Activated T-helper 2 cell treated with anti-CD3 and anti-CD28 coated beads, Interferon-gamma antibody, Interleukin-2, Interleukin-4, amounts not matched to agents 10 μg/mL and 5 μg/mL and 100 μg/mL, durations not matched to agents 14 hours and 24 hours and 36 hours (primary cell): ENCODE measurements at places on chromosomes 6 and 20. TPM values are rescaled to one million over a fixed set of nuclear protein-coding genes. Genes with fewer than 3 reads are reported as not detected.

The PLG gene
- 0.18 and 0.23 TPM in 2 replicates for total RNA-seq

- H3K27me3 ChIP-seq: no peaks in the 10 kb centered on the region
- no peak overlapping the region for H3K4me3 ChIP-seq
- peaks cover 49% of the 10 kb centered on the region for H3K36me3 ChIP-seq
- no peak overlapping the region for H3K27ac ChIP-seq
- DNase-seq: no peak
- peaks cover 9% of the 10 kb centered on the region for H3K4me1 ChIP-seq
These were observed 122.9 kb downstream of the PDE7B start for GRCh38 chr6:135974426-135974825.

GRCh38 chr6:168371618-168371980, 52.0 kb upstream of the DACT2 start:
- DNase-seq: no peak
- no peaks in the 10 kb centered on the region for H3K4me1 ChIP-seq
- peaks cover 9% of the 10 kb centered on the region for H3K27me3 ChIP-seq
- no peak overlapping the region for H3K4me3 ChIP-seq
- no peak overlapping the region for H3K27ac ChIP-seq

GRCh38 chr20:48065833-48066232, 280.6 kb upstream of the SULF2 start:
- no peaks in the 10 kb centered on the region for H3K27me3 ChIP-seq
- DNase-seq: no peak
- H3K27ac ChIP-seq: no peak overlapping the region
- H3K36me3 ChIP-seq: no peaks in the 10 kb centered on the region
- H3K4me3 ChIP-seq: no peak overlapping the region

- no peaks in the 10 kb centered on the region for H3K4me1 ChIP-seq
- DNase-seq: no peak
- no peak overlapping the region for H3K4me3 ChIP-seq
- no peak overlapping the region for H3K27ac ChIP-seq
- peaks cover 2% of the 10 kb centered on the region for H3K27me3 ChIP-seq
These were observed 33.7 kb upstream of the ME1 start for GRCh38 chr6:83464381-83465140.

The CST7 gene
- total RNA-seq: 115 and 121 TPM in 2 replicates

The FRS3 gene
- 4.7 and 5.8 TPM in 2 replicates for total RNA-seq

DNA sequence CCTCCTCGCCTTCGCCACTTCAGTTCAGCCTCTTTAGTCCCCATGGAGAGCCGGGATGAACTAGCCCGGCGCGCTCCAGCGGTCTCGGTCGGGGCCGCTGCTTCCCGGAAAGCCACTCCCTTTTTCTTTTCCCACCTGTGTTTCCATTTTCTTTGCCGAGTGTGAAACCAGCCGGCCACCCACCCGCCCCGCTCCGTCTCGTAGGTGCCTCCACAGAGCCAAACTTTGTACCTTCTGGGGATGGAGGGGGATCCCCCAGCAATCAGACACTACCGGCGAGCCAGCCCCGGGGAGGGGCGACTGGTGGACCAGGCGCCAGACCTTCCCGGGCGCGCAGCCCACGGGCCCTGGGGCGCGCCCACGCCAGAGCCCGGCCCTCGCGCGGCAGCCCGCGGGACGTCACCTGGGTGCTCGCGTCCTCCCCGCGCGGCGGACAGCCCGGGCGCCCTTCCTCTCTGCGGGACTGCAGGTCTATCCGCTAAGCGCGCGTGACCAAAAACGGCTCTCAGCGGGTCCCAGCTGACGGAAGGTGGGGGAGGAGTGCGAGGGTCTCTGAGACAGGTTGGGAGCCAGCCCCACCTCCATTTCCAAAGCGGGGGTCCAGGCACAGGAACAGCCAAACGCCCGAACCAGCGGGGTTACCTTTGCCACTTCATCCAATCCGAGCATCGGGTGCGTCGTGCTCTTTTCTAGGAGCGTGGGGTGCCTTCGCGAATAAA, at the start of gene MCHR2:
Gene MCHR2, minus strand, starts transcription at position 691 of the 719 bp plus-strand sequence. CDS start 38,076 bp downstream, outside the sequence.
- H3K27ac ChIP-seq: no peak within 1 kb of the TSS
- H3K4me1 ChIP-seq: no peaks in the 10 kb centered on the region
- no peak for DNase-seq
- H3K36me3 ChIP-seq: no peaks in the 10 kb centered on the region
- H3K27me3 ChIP-seq: peaks cover 33% of the 10 kb centered on the region

- no peak overlapping the region for H3K4me3 ChIP-seq
- H3K4me1 ChIP-seq: no peaks in the 10 kb centered on the region
- DNase-seq: no peak
- peaks cover 7% of the 10 kb centered on the region for H3K27me3 ChIP-seq
These were observed 12.5 kb upstream of the RALGAPB start for GRCh38 chr20:38460040-38460623.

The RNGTT gene
- total RNA-seq: 23.5 and 24.2 TPM in 2 replicates

- peaks cover 2% of the 10 kb centered on the region for H3K4me1 ChIP-seq
- peak; percentile 8 for DNase-seq
- H3K27ac ChIP-seq: no peak within 1 kb of the TSS
These were observed at the start of gene ADGRG6 for GRCh38 chr6:142301651-142302391. Gene ADGRG6, plus strand, starts transcription at chr6:142302007. Its CDS starts 323 bp downstream, at chr6:142302330.

DNA sequence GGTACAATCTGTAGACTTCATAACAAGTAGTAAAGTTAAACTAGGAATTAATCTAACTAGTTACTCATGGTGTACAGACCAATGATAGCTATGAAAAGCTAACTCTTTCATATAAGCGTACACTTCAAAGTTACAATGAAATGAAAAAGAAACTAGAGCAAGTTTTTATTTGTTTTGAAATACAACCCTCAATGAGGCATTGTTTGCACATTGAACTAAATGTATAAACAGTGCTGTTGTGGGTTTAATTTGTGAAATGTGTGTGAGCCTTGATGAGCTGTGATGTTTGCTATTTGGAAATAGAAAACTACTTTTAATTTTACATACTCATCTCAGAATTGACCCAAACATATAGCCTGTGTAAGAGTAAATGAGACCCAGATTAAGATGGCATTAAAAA, 11.1 kb upstream of the EYA4 start:
- H3K4me1 ChIP-seq: no peaks in the 10 kb centered on the region
- no peak for DNase-seq
- no peaks in the 10 kb centered on the region for H3K36me3 ChIP-seq
- H3K27me3 ChIP-seq: peaks cover 3% of the 10 kb centered on the region

The STMND1 gene
- not detected in 2 replicates for total RNA-seq

The HCK gene
- not detected in 2 replicates for total RNA-seq

The SCGN gene
- not detected in 2 replicates for total RNA-seq

DNA sequence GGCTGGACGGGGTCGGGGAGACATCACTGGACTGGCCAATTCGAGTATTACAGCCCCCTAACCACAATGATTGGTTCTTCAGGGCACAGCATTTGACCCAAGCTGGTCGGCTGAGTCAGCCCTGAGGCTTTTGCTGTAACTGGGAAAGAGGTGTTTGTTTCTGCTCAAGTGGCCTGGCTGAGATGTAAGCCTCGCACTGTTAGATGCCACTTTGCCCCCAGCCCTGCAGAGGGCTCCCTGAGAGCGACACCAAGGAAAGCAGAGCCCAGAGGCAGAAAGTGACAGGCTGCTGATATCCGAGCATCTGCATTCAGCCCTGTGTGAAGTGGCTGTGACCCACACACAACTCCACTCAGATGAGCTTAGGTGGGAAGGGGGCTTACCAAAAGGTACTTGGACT, 19.4 kb downstream of the ERGIC3 start:
- no peaks in the 10 kb centered on the region for H3K27me3 ChIP-seq

DNA sequence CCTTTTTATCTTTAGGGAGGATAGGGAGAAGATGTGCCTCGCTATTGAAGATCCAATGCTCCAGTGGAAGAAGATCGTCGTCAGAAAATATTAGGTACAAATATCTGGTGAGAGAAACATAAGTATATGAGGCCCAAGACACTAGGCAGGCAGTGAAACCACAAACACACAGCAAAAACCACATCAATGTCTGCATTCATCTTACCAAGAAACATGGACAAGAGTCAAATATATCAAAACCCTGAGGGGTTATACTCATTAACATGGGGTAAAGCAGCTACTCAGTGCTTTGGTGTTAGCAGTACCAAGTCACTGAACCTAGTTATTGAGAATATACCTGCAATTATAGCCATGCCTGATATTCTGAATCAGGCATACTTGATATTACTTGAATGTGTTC, 101.4 kb upstream of the FAM184A start:
- H3K27ac ChIP-seq: no peak overlapping the region
- H3K36me3 ChIP-seq: peaks cover 62% of the 10 kb centered on the region
- peaks cover 21% of the 10 kb centered on the region for H3K4me1 ChIP-seq
- no peaks in the 10 kb centered on the region for H3K27me3 ChIP-seq

DNA sequence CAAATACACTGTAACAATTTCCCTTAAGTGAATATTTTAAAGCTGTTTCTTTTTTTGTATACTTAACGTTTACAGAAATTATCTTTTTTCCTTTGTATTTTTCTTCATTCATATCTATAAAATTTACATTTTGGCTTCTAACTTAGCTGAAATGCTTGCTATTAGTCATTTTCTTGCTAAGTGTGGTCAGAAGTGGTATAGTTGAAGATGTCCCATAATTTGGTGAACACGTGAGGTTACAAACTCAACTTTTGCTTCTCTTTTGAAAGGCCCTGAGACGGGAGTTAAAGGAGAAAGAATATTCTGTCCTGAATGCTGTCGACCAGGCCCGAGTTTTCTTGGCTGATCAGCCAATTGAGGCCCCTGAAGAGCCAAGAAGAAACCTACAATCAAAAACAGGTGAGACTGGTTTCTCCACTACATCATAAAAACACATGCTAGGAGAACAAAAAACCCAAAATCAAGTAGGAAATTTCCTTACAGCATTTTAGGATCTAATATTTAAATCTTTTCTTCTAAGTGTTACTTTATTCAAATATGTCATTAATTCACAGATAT, 445.0 kb downstream of the UTRN start:
- no peaks in the 10 kb centered on the region for H3K27me3 ChIP-seq
- H3K4me1 ChIP-seq: peaks cover 28% of the 10 kb centered on the region
- no peak for DNase-seq

The AVP gene
- not detected in 2 replicates for total RNA-seq

GRCh38 chr20:37346535-37347346, 801 bp downstream of the SRC start:
- peak overlapping the region; percentile 14 for H3K4me3 ChIP-seq
- no peak for DNase-seq
- no peak overlapping the region for H3K27ac ChIP-seq
- peaks cover 3% of the 10 kb centered on the region for H3K27me3 ChIP-seq

The TENT5A gene
- 0.50 and 0.53 TPM in 2 replicates for total RNA-seq

- peaks cover 33% of the 10 kb centered on the region for H3K4me1 ChIP-seq
- no peak for DNase-seq
- H3K27ac ChIP-seq: no peak overlapping the region
- no peaks in the 10 kb centered on the region for H3K27me3 ChIP-seq
- peaks cover 4% of the 10 kb centered on the region for H3K36me3 ChIP-seq
- H3K4me3 ChIP-seq: no peak overlapping the region
These were observed 18.1 kb downstream of the ACSS1 start for GRCh38 chr20:25039697-25040437.

The SIGLEC1 gene
- total RNA-seq: not detected in 2 replicates

DNA sequence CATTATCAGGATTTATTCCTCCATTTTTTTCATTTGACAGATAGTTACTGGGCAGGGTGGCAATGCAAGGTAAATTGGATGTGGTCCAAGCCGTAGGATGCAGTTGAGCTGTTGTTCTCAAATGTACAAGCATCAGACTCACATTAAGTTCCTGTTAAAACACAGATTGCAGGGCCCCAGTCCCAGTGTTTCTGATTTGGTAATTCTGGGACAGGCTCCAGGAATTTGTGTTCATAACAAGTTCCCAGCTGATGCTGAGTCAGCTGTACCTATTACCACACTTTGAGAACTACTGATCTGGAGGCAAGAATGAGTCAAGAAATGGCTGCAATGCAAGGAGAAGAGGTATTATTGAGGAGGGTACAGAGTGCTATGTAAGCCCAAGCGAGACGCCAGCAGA, 11.7 kb downstream of the TMEM244 start:
- H3K4me3 ChIP-seq: no peak overlapping the region
- H3K27ac ChIP-seq: no peak overlapping the region
- no peak for DNase-seq
- peaks cover 1% of the 10 kb centered on the region for H3K4me1 ChIP-seq

- H3K4me3 ChIP-seq: no peak overlapping the region
- no peaks in the 10 kb centered on the region for H3K4me1 ChIP-seq
- H3K36me3 ChIP-seq: no peaks in the 10 kb centered on the region
These were observed 287.3 kb upstream of the PLN start for GRCh38 chr6:118260833-118261232.

GRCh38 chr6:55668591-55668990, 89.6 kb upstream of the HMGCLL1 start:
- no peak overlapping the region for H3K27ac ChIP-seq
- H3K4me3 ChIP-seq: no peak overlapping the region
- H3K36me3 ChIP-seq: no peaks in the 10 kb centered on the region
- no peaks in the 10 kb centered on the region for H3K27me3 ChIP-seq
- no peak for DNase-seq

- H3K4me3 ChIP-seq: no peak overlapping the region
- no peaks in the 10 kb centered on the region for H3K36me3 ChIP-seq
- no peak for DNase-seq
- H3K27ac ChIP-seq: peak overlapping the region; percentile 5
- H3K27me3 ChIP-seq: no peaks in the 10 kb centered on the region
These were observed 13.2 kb upstream of the ZBTB24 start for GRCh38 chr6:109496036-109496772.

DNA sequence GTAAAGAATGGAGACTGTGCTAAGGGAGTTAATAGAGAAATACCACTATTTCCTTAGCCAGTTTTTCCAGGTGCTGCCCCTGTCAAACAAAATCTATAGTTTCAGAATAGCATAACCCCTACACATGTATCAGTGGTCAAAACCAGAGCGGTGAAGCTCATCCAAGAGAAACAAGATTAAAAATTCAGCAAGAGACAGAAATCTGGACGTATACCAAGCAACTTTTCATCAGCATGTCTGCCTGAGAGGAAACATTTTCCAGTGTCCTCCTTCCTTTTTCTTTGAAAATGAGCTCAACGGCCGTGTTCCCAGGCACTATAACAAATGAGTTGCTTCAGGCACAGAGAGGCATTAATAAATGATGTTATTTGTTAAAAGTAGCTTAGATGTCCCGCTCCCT, 416.5 kb downstream of the BCKDHB start:
- no peak overlapping the region for H3K27ac ChIP-seq
- no peak overlapping the region for H3K4me3 ChIP-seq
- no peaks in the 10 kb centered on the region for H3K36me3 ChIP-seq
- no peaks in the 10 kb centered on the region for H3K27me3 ChIP-seq
- peaks cover 14% of the 10 kb centered on the region for H3K4me1 ChIP-seq

DNA sequence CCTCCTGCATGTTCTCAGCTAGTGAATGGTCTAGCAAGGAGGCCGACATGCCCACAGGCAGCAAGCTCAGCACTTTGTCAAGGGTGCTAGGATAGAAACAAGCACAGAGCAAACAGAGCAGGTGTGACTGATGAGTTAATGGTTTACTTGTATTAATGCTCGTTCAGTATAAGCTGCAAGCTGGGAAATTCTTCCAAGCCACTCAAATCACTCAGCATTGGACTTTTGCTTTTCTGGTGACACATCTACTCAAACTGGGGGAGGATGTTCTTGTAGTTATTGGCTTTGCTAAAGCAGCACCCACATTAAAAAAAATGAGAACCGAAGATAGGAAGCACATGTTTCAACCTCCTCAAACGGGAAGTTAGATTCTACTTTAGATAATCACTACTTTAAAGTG, 43.1 kb upstream of the NEDD9 start:
- H3K27me3 ChIP-seq: no peaks in the 10 kb centered on the region
- peaks cover 42% of the 10 kb centered on the region for H3K4me1 ChIP-seq
- no peak overlapping the region for H3K4me3 ChIP-seq
- peak overlapping the region; percentile 65 for H3K27ac ChIP-seq

- H3K4me3 ChIP-seq: no peak overlapping the region
- H3K27ac ChIP-seq: no peak overlapping the region
- DNase-seq: no peak
- peaks cover 49% of the 10 kb centered on the region for H3K4me1 ChIP-seq
These were observed 121.4 kb upstream of the TRAF3IP2 start for GRCh38 chr6:111727041-111727440.

The UBE2C gene
- 142 and 145 TPM in 2 replicates for total RNA-seq
